HEK293T (cell line): ENCODE measurements at places on chromosomes 7 and 10.
A peak's percentile ranks its signal among the peaks of the same experiment; 100 is the strongest.

DNA sequence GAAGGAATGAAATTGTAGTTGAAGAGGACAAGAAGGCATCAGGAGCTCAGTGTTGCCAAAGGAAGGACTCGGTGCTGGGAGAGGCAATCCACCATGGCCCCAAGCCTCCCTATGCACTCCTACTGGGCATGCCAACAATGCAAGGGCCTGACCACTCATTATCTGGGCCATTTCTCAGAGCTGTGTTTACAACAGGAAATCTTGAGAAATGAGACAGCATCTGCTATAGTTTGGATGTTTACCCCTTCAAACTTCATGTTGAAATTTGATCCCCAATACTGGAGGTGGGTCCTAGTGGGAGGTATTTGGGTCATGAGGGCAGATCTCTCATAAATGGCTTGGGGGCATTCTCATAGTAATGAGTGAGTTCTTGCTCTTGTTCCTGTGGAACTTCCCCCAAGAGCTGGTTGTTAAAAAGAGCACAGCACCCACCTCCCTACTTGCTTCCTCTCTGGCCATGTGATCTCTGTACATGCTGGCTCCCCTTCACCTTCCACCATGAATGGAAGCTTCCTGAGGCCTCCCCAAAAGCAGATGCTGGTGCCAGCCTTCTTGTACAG is 50.8 kb upstream of the AOAH start:
- DNase-seq: no peak

GRCh38 chr10:22740180-22740579 is 25.8 kb upstream of the PIP4K2A start:
- no peak for DNase-seq

DNA sequence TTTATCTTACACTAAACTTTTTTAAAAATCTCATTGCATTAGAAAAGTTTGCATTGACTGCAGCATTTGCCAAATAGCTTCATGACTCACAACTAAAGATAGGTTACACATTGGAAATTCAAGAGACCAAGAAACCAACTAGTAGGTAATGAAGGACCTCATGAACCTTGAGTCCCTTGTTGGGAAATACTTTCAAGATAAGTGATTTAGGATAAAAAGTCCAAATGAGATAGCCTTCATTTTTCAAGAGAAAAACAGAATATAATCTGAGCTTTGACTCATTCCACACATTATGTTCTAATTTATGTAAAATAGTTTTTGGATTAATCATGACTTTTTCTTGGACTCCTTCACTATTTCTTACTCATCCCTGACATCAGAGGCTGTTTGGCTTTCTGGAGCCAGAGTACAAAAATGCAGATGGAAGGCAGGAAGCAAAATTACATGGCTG is 13.1 kb upstream of the LIPF start:
- DNase-seq: no peak

- DNase-seq: no peak
Measured at GRCh38 chr7:17966706-17967105, 26.4 kb upstream of the SNX13 start.

DNA sequence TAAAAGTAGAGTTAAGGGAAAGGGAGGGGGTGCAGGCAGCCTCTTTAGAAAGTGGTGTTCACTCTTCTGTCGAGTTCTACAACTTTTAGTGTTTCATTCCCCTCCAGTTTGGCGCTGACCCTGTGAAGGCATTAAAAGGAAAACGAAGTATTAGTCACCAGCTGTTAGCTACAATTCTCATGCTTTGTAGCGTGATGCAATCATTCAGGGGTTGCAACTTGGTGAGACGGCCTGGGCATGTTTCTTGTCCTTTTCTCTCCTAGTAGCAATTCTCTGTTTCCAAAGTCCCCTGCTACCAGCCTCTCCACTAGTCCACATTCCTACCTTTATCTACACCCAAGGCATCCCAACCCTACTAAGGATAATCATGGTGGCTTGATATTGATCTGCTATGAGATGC is 33.7 kb upstream of the DGKI start:
- DNase-seq: no peak

DNA sequence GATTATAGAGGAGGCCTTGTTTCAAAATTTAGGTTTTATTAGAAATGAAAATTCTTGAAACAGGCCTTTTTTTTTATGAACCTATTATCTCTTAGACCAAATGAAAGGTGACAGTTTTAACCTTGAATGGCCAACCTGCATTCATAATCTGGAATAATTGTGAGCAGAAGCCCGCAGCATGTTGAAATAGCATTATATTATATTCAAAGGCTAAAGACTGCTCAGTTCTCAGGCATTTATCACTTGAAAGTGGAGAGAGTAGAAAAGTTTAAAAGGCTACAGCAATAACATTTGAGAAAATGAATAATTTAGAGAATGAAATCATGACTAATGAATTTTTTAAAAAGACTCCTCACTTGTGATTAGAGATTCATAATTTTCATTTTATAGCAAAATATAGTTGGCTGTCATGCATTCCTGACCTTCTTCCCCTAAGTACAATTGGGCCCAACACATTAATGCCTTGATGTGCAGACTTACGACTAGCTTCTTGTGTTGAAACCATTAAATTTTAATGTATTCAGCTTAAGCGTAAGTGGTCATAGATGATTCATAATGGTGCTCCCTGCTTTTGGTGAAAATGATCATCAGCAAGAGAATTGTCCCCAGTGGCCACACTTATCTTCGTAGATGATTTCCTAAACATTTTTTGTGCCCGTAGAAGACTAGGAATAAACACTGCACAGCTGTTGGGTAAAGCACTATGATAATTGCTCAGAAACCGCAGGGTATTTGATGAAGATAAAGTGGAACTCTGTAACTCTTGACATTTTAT is 346.6 kb upstream of the BMPER start:
- DNase-seq: no peak

- no peak for DNase-seq
Measured at GRCh38 chr7:102830197-102830596, 81.4 kb downstream of the FAM185A start.

DNA sequence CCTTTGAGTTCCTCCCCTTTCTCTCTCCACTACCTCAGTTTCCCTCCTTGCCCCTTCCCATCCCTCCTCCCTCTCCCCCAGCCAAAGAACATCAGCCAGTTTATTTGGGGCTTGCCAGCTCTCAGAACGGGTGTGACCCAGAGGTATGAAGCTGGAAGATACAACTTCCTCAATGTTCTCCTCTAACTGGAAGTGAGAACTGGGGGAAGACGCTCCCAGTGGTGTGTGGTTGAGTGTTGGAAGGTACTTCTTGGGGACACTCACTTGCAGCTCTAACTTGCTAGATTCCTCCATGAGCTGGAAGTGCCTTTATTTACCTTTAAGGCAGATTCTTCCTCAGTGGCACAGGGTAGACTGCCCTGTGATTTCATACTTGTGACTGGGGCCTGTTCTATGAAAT is 110.5 kb upstream of the HABP2 start:
- DNase-seq: no peak

- DNase-seq: no peak
Measured at GRCh38 chr7:98997846-98998245, 119.5 kb downstream of the TRRAP start.

GRCh38 chr10:127905848-127906261 is 1.0 kb upstream of the PTPRE start:
- no peak for DNase-seq

- DNase-seq: no peak
Measured at GRCh38 chr10:49299816-49300139, 808 bp downstream of the C10orf71 start.

DNA sequence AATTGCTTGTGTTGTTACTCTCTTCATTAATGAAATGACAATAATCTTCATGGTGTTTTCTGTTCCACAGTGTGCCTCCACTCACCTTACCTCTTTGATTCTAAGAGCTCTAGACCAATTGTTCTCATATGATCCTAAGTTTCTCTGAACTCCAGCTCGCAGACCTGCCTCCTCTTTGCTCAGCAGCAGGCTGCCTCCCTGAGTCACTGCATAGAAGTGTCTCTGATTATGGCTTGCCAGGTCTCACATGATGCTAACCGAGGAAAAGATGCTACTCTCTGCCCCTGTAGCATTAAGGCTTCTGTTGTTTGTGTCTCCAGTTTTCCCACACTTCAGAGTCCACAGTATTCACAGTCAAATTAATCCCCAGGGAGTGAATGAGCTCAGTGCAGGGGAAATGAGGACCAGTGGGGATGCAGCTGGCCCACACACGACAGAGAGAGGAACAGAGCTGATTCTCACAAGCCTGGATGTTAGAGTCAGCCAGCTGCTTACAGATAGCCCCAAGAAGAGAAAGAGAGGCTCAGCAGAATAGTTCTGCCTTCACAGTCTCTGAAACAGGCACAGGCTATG is 145.9 kb upstream of the EGR2 start:
- DNase-seq: no peak

- DNase-seq: no peak
Measured at GRCh38 chr10:55793024-55793423, 568.0 kb downstream of the ZWINT start.

DNA sequence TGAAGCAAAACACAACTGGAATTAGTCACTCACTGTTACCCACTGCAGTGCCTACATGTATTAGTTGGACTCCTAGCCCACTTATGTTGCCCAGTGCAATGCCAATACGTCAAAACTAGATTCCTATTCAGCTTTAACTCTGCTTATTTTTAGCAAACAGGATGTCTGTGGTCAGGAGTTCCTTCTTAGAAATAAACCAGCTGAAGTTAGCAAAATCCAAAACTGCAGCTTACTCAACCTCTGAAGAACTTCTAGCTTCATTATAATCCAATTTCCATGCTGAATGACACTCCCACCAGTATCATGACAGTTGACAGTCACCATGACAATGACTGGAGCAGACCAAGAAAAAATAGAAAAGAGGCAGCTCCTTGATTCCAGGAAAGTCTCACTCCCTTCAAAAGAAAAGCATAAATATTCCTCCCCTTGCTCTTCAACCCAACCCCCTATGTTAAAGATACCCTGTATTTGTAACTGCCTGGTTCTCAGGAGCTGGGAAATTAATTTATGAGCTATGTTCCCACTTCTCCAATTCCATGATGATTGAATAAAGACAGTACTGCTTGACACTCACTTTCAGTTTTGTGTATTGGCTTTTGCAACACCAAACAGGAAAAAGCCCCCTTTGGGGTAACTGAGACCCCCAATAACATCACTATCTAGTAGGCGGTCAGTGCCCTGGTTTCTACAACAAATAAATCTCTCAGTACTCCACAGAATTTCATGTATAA is 327.4 kb downstream of the SORCS1 start:
- DNase-seq: no peak

- peak; percentile 88 for DNase-seq
Measured at GRCh38 chr7:332646-333392, 42.8 kb downstream of the FOXL3 start.

- DNase-seq: no peak
Measured at GRCh38 chr10:11344550-11344949, 266.9 kb downstream of the USP6NL start.

- DNase-seq: no peak
Measured at GRCh38 chr10:132520177-132520811, 17.3 kb upstream of the INPP5A start.

- no peak for DNase-seq
Measured at GRCh38 chr7:140885735-140886334, 38.9 kb downstream of the BRAF start.

- no peak for DNase-seq
Measured at GRCh38 chr10:47353351-47353750, 5.2 kb downstream of the RBP3 start.

GRCh38 chr10:51386248-51386885 is 312.1 kb downstream of the PRKG1 start:
- no peak for DNase-seq

DNA sequence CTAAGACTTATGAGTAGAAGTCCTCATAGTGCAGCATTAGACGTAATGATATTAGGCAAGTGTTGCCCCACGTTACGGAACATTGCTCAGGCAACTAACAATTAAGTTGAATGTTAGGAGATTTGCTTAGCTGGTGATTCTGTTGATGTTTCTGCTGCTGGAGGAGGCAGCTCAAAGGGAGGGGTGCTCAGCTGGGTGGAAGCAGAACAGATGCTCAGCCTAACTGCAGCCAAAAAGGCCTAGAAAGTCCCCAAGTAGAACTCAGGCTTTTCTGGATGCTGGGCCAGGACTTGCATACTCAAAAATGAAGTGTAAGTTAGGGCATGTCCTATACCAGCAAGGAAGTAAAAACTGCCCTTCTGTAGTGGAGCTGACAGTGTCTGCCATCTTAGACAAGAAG is 201.4 kb downstream of the ADRA2A start:
- no peak for DNase-seq

GRCh38 chr7:30163231-30163894 is 28.6 kb downstream of the MTURN start:
- DNase-seq: no peak

DNA sequence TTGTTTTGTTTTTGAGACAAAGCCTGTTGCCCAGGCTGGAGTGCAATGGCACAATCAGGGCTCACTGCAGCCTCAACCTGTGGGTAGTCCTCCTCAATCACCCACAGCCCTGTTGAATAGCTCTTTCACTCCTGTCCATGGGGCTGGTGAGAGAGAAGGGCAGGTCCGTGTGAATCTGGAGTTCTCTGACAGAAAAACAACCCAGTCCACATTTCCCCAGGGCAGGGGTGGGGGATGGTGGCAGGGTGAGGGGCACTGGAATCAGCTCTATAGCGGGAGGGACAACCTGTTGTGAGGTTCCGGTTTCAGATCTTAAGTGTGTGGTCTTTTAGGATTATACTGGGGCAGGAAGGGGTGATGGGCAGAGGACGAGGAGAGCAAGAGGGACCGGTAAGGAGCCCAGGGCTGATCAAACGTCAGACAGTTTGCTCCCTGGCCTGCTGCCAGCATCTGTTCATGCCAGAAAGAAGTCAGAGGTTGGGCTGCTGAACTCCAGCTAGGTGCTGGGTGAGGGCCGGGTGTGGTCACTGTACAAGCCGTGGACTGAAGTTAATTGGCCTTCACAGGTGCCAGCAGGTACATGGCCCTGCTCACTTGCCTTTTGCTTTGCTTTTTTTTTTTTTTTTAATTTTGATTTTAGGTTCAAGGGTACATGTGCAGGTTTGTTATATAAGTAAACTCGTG is 33.2 kb upstream of the MKRN1 start:
- peak; percentile 61 for DNase-seq

DNA sequence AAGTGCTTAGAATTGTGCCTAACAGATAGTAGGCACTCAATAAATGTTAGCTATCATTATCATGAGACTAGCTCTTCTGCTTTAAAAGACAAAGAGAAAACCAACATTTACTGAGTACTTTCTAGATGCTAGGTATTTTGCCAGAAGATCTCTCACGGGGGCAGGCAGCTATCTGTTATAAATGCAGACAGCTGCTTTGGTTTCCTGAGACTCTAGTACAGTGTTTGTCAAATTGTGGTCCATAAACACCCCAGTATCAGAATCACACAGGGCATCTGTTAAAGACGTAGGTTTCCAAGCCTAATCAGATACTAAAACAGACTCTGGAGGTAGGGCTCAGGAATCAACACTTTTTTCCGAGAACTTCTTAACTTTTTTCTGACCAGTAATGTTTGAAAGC is 13.9 kb downstream of the FAM133B start:
- no peak for DNase-seq

- no peak for DNase-seq
Measured at GRCh38 chr10:63744060-63744941, 223.1 kb downstream of the REEP3 start.
